ENCODE measurements at places on chromosomes 5 and 9.

DNA sequence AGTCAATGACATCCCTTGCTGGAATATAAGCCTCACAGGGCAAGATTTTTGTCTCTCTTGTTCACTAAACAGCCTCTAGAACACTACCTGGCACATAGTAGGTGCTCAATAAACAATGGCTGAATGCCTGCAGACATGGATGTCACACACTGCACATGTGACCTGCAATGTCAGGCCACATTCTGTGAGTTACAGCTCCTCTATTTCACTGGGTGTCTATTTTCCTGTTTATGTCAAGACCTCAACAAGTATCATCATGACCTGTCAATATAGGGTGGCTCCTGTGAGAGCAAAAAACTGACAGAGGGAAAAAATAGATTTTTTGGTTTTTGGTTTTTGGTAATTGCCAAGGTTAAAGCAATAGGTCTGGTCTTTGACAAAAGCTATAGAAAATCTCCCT is 144.6 kb upstream of the KLF9 start:
- H3K27me3 ChIP-seq = no peaks in the 10 kb centered on the region
- H3K4me1 ChIP-seq = no peaks in the 10 kb centered on the region
- no peak overlapping the region for H3K4me3 ChIP-seq
- DNase-seq = no peak

DNA sequence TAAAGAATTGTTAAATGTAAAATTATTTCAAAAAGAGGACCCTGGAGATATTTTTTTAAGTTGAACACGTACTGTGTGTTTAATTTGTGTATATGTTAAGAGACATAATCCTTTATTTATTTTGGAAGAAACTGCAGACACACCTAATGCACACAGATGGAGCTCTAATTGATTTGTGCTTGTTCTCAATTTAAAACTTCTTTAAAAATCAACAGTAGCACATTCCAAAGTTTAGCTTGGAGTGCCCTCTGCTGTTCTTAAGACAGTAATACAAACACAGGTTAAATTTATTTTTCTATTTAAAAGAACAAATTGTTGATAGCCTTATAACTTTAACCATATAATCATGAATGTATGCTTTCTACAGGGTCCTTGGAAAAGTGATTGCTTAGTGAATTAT is 277.6 kb upstream of the ADAMTS16 start:
- H3K4me3 ChIP-seq = no peak overlapping the region
- H3K36me3 ChIP-seq = no peaks in the 10 kb centered on the region
- no peaks in the 10 kb centered on the region for H3K4me1 ChIP-seq
- H3K27me3 ChIP-seq = no peaks in the 10 kb centered on the region

- peaks cover 16% of the 10 kb centered on the region for H3K4me1 ChIP-seq
- H3K27me3 ChIP-seq = no peaks in the 10 kb centered on the region
- peaks cover 38% of the 10 kb centered on the region for H3K36me3 ChIP-seq
- H3K4me3 ChIP-seq = no peak overlapping the region
- DNase-seq = no peak
Measured at GRCh38 chr5:16712178-16712577, 95.4 kb upstream of the RETREG1 start.

GRCh38 chr9:18638371-18639249 is 164.7 kb downstream of the ADAMTSL1 start:
- no peaks in the 10 kb centered on the region for H3K36me3 ChIP-seq
- no peaks in the 10 kb centered on the region for H3K27me3 ChIP-seq
- DNase-seq = no peak
- no peaks in the 10 kb centered on the region for H3K4me1 ChIP-seq
- H3K4me3 ChIP-seq = no peak overlapping the region

DNA sequence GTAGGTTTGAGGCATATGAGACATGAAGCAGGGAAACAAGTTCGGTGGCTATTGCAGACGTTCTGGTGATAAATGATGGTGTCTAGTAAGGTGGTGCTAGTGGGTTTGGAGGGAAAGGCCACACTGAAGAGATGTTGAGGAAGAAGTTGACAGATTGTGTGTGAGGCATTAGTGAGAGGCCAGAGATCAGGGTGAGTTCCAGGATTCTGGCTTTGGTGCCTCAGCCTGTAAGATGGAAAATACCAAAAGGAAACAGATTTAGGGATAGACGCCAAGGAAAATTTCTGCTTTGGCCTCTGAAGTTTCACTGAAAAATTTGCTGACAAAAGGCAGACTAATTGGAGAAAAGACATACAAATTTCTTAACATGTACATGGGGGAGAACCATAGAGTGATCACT is 6.4 kb upstream of the PAIP1 start:
- no peak overlapping the region for H3K4me3 ChIP-seq
- DNase-seq = no peak
- peak overlapping the region; percentile 35 for H3K27ac ChIP-seq
- H3K4me1 ChIP-seq = peaks cover 12% of the 10 kb centered on the region
- H3K27me3 ChIP-seq = no peaks in the 10 kb centered on the region

- peak within 1 kb of the TSS; percentile 96 for H3K4me3 ChIP-seq
- no peaks in the 10 kb centered on the region for H3K36me3 ChIP-seq
- H3K27me3 ChIP-seq = no peaks in the 10 kb centered on the region
- DNase-seq = peak; percentile 50
Measured at GRCh38 chr9:14313951-14314423, at the start of gene NFIB. Gene NFIB (minus strand): TSS chr9:14314141. CDS start chr9:14313511, 630 bp downstream.

DNA sequence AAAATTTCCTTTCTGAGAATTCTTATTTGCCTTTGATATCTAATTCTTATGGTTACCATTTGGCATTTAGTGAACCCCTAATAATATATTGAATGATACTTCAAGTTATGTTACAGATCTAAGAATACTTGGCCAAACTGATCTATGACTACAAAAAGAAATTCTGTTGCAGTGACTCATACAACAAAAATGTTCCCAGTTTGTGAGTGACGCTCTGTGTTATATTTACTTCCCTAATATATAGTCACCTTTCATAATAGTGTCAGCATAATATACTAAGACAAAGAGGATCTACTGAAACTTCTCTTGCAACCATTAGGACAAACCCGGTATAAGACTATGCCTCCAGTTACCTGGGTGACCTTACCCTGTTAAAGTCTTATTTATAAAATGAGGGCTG is 216.9 kb upstream of the TLX3 start:
- H3K4me3 ChIP-seq = no peak overlapping the region
- no peaks in the 10 kb centered on the region for H3K36me3 ChIP-seq
- no peak overlapping the region for H3K27ac ChIP-seq
- no peak for DNase-seq
- no peaks in the 10 kb centered on the region for H3K4me1 ChIP-seq

GRCh38 chr9:134434894-134435506 is 108.7 kb downstream of the RXRA start:
- peaks cover 14% of the 10 kb centered on the region for H3K36me3 ChIP-seq
- H3K4me3 ChIP-seq = peak overlapping the region; percentile 13
- H3K4me1 ChIP-seq = peaks cover 64% of the 10 kb centered on the region
- peak; percentile 97 for DNase-seq
- peak overlapping the region; percentile 86 for H3K27ac ChIP-seq

All from tibial artery (tissue), 4 donors.